Stimulated activated CD4-positive, alpha-beta T cell treated with anti-CD3 and anti-CD28 coated beads, Interleukin-1b, Interleukin-23, amount 100 ng/mL, for 24 hours (primary cell): ENCODE measurements at places on chromosomes 6 and 20.
A peak's percentile ranks its signal among the peaks of the same experiment; 100 is the strongest.

DNA sequence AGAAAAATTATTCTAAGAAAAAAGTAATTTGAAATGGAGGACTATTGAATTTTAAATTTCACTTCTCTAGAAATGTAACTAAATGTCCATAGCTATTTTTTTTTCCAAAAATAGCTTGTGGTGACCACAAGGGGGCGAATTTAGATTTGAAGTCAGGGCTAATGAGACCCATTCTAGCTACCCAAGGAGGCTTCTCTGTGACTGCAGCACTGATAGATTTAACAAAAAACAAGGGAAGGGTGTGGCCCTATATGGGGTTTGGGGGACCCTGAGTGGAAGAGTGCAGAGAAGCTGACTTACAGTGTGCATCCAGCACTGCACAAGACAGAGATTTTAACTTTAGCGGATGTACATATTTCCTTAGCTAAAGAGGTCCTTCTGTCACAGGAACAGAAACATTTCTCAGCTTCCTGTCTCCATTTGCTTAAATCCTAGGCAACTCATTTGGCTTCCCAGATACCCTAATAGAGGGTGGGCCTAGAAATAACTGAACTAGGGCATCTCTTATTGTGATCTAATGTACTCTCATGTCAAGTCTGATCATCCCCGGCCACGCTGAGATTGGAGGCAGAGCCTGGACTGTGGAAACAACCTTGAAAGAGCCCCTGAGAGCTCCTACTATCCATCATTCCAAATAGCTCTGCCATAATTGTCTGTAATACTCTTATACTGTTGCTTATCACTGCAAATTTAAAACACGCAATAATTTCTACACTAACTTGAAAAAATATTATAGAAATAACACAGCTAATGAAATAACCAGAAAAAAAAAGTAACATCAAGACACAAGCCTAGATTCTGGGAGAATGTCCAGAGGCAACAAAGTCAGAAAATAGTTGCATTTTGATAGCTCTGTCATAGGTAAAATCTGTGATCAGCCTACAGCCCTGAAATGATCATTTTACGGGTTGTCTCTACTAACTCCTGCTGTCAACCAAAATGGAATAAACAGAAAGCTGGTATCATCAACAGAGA, 93.6 kb downstream of the SNAP91 start:
- DNase-seq = no peak

GRCh38 chr6:99402448-99402847, 8.5 kb upstream of the COQ3 start:
- no peak for DNase-seq

- no peak for DNase-seq
These were observed 1.6 kb downstream of the SLC17A9 start for GRCh38 chr20:62953839-62954703.

DNA sequence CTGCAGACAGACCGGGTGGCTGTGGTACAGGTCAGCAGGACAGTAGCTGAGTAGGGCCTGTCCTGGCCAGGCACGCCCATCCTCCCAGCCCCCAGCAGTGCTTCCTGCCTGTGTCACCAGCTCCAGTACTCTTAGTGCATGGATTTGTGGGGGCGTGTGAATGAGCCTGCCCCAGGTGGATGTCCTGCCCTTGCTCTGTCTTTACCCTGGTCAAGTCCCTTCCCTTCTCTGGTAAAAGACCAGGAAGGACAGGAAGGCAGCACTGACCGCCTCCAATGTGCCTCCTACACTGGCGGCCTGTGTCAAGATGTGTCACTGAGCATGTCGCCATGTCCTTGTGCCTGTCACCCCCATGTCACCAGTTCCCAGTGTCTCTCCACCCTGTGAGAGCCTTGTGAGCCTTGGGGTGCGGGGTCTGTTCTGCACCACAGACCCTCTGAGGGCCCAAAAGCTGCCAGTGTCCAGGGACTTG, 11.9 kb downstream of the TEAD3 start:
- DNase-seq = no peak

DNA sequence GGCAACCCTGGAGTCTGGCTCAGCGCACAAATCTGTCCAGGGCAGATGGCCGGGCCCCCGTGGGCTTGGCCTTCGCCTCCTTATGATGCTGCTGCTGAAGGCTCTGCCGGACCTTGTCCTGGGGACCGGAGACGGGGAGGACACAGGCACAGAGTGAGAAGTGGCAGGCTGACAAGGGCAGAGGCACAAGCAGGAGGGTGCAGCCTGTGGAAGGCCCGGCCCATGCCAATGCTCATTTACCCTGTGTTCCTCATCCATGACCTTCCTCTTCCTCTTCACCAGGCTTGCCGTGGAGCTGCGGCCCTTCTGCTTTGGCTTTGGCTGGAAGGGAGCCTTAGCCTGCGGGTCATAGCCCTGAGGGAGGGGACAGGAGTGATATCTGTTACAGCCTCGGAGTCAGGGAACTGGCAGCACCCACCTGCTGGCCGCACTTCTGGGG, 2.4 kb downstream of the B3GALT4 start:
- no peak for DNase-seq

DNA sequence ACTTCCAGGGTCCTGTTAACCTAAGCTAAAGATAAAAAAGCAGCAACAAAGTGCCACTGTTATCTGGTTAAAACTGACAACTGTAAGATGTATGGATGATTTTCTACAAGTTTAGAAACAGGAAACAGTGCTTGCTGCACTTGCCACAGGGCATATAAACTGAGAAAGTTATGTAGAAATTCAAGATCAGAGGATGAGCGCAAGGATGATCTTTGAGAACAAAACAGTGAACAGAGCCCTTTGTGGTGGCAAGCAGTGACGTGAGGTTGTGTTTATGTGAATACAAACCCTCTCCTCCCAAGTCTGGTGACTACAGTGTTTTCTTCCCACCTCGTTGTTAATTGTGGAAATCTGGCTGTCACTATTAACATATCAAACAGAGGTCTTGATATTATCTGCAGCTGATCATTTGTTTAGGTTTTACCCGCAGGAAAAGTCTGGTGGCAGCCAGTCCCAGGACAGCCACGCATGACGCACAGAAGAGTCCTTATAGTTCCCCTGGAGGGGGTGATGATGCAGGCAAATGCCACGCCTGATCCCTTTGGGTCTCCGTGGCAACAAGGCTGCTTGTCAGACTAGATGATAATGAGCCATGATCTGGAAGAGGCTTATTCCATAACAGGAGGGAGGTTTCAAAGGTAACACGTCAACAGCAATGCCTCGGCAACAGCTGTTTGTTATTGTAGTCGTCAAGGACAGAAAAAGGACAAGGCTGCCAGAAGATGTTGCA, 43.1 kb upstream of the TNFAIP3 start:
- DNase-seq = peak; percentile 41

- DNase-seq = no peak
These were observed 54.4 kb downstream of the DTNBP1 start for GRCh38 chr6:15608396-15608795.

DNA sequence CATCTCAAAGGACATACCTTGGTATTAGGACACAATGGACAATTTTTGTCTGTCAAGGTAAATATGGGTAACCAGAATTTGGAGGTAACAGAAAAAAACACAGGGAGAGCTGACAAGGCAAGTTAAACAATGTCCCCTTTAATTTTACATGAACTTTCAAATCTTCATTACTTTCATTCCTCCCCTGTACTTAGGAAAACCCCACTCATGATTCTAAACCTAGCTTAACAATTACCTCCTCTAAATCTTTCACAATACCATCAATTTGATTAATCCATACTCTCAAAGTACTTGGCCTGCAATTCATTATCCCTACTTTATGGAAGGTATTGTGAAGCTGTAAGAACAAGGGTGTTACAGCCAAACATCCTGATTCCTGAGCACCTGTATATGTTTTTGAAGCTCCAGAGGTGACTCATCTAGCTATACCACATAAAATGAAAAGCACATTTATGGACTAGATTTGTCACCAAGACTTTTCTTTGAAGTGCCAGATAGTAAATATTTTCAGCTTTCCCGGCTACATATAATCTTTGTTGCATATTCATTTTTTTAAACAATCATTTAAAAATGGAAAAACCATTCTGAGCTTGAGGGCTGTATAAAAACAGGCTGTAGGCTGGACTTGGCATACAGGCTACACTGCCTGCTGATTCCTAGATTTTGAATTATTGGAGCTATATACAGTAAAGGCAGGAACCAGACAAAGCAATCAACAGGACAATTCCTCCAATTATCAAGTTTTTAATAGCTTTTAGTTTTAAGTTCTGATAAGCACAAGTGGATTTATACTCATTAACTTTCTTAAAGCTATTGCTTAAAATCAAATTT, 22.9 kb downstream of the DEK start:
- DNase-seq = no peak
